B cell (primary cell): ENCODE measurements at places on chromosomes 12 and 14.

DNA sequence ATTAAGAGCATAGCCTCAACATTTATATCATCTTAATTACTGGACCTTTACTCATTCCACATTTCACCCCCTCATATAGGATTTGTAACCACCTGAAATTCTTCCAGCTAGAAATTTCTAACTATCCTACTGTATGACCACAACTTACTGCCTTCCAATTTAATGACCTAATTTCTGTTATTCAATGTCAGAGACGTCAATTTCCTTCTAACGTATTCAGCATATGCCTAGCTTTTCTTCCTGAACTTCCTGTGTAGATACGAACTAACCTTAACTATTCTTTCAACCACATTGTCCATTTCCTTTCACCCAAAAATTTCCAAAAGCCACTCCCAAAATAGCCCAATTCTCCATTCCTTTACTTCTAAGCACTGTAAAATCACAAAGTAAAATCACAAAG, 108.0 kb downstream of the EEA1 start:
- no peak for DNase-seq

DNA sequence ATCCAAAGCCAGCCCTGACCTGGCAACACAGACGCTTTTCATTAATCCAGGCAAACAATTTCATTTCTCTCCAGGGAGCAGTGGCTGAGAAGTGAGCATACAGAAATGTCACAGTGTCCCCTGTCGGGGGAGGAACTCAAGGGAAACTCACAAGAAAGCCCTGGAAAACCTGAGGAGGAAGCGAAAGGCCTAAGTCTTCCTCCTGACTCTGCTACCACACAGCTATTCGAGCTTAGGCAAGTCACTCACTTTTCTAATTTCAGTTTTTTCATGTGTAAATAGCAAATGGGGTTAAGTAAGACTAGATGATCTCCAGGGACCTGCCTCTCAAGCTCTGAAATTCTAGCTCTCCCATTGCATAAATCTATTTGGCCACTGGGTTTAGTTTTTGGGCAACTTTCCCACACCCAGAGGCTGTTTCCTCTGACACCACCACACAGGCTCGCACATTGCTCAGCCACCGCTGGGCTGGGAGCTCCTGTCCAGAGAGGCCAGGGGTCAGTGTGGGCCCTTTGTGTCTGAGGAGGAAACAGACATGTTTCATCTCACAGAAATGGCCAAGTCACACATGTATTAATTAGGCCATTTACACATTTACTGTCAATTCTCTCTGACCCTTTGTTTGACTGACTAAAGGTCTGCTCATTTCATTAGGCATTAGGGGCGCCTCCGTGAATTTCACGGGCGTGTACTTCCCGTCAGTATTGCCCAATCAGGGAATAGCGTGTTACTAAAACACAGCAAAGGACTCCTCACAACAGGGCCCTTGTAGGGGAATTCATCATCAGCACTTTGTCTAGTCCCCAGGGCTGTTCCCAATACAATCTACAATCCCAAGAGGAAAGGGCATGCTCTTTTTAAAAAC, 9.8 kb upstream of the PNMA1 start:
- DNase-seq, result no peak

DNA sequence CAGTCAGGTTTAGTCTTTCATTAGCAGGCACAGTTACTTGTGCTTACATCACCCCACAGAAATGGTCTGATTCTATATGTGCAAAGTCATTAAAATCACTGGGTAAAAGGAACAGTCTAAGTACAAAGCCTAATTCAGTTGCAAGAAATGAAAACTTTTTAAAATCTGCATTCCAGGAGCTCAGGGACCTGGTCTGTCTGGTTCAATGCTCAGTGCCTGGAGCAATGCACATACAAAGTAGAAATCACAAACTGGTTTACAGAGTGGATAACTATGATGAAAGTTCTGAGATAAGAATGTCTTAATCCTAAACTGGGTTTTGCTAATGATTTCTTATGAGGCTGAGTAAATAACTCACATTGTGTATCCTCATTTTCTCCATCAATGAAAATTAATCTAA, 28.7 kb downstream of the LMNTD1 start:
- no peak for DNase-seq

- no peak for DNase-seq
Observed at GRCh38 chr14:74947353-74948227, 7.8 kb downstream of the PGF start.
